ENCODE measurements at places on chromosomes 6 and 20. TPM values are rescaled to one million over a fixed set of nuclear protein-coding genes. Genes with fewer than 3 reads are reported as not detected.

DNA sequence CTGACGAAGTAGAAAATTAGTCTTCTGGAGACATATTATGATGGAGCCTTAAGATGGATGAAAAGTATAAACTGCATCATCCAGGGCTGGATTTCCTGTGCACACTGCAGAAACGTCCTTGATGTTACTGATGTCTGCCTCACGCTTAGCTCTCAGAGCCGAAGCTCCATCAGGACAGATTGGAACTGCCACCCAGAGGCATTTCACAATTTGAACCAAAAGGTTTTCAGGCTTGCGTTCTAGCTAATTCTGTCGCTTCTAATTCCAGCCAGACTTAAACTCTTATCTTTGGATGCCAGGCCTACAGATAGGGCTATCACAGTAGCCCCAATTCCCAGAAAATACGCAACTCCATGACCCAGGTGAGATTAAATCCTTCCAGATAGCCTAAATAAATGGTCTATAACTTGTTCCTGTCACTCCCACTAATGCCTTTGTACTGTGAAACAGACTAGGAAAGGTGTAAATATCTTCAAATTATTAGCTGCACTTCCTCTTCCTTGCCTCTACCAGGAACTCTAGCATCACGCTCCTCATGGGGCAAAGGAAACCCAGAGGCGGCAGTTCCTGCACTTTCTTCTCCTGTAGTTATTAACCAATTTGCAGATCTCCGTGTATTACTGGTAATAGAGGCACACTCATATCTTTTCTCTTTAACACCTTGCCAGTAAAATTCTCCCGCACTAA, 634.6 kb downstream of the PRKN start:
- no peaks in the 10 kb centered on the region for H3K36me3 ChIP-seq
- H3K4me1 ChIP-seq = no peaks in the 10 kb centered on the region
- H3K27me3 ChIP-seq = no peaks in the 10 kb centered on the region
- DNase-seq = no peak
- H3K4me3 ChIP-seq = no peak overlapping the region
- H3K27ac ChIP-seq = no peak overlapping the region

GRCh38 chr6:25150031-25150430, 129.1 kb upstream of the CARMIL1 start:
- H3K27me3 ChIP-seq = no peaks in the 10 kb centered on the region
- DNase-seq = peak; percentile 34
- no peak overlapping the region for H3K4me3 ChIP-seq
- no peak overlapping the region for H3K27ac ChIP-seq

DNA sequence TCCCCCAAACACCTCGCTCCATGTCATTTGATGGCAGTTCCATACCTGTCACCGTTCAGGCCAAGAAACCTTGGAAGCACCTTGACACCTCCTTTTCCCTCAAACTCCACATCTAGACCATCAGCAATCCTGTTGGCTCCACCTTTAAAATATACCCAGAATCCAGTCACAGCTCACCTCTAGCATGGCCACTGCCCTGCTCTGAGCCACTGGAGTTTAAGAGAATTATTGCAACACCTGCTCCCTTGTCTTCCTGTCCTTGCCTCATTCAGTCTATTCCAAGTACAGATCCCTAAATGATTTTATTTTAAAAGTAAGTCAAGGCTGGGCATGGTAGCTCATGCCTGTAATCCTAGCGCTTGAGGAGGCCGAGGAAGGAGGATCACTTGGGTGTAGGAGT, 11.6 kb upstream of the TRIB3 start:
- no peaks in the 10 kb centered on the region for H3K36me3 ChIP-seq
- no peak for DNase-seq
- H3K4me3 ChIP-seq = no peak overlapping the region

Gene TSPO2
- total RNA-seq = not detected

Gene MEI4
- total RNA-seq = not detected

GRCh38 chr6:152993431-152993830, 9.1 kb downstream of the MTRF1L start:
- H3K4me1 ChIP-seq = no peaks in the 10 kb centered on the region
- no peak overlapping the region for H3K27ac ChIP-seq
- H3K36me3 ChIP-seq = peaks cover 22% of the 10 kb centered on the region
- H3K4me3 ChIP-seq = no peak overlapping the region
- no peaks in the 10 kb centered on the region for H3K27me3 ChIP-seq
- DNase-seq = no peak

GRCh38 chr6:150514806-150515380, 84.8 kb upstream of the PLEKHG1 start:
- no peak overlapping the region for H3K4me3 ChIP-seq
- H3K27ac ChIP-seq = no peak overlapping the region
- no peaks in the 10 kb centered on the region for H3K36me3 ChIP-seq

DNA sequence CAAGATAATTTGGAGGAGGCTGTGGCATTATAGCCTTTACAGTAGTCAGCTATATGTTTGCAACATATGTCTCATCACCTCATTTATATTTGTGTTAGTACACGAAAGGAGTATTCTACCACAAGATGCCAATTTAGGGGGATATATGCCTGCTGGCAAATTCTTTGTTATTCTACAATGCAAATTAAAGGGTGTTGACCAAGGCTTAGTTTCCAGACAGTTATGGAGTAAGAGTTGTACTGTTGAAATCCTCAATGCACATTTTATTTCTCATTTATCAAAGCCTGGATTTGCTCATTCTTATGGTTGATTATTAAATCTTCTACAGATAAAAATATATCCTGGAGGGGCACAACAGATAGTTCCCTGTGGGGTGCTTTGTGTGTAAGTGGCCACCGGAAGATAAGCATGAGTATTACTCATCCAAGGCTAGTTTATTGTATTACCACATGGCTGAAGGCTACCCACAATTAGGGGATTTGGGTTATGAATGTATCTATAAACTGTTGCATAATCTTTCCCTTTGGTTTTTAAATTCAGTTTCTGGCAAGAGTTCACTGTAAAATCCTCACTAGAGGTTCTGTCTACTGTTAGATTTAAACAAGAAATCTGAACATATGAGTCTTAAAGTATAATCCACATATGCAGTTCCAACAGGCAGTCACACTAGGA, 9.0 kb downstream of the CST9 start:
- no peaks in the 10 kb centered on the region for H3K4me1 ChIP-seq
- no peaks in the 10 kb centered on the region for H3K36me3 ChIP-seq
- no peak overlapping the region for H3K4me3 ChIP-seq

GRCh38 chr6:41277605-41278004, 8.9 kb downstream of the TREM1 start:
- no peak overlapping the region for H3K27ac ChIP-seq
- H3K27me3 ChIP-seq = peaks cover 3% of the 10 kb centered on the region
- H3K36me3 ChIP-seq = no peaks in the 10 kb centered on the region
- no peak overlapping the region for H3K4me3 ChIP-seq

DNA sequence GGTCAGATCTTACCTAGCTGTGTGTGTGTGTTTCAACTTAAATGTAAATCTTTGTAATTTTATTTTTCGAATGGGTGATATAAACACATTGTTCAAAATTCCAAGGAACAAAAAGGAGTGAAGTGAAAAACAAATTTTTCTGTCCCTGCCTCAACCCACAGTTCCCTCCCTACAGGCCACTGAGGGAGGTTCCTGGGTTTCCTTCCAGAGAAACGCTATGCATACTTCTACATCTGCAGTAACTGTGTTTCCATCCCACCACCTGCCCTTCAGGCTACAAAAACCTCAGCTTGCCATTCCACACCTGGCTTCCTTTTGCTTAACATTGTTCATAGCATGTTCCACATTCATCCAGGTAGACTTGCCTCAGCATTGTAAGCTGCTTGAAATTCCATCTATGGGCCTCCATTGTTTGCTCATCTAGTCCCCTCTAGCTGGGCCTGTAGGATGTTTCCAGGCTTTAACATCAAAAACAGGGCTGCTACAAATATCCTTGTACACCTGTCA, 12.0 kb downstream of the ANGPT4 start:
- no peaks in the 10 kb centered on the region for H3K36me3 ChIP-seq
- no peak for DNase-seq
- no peak overlapping the region for H3K27ac ChIP-seq
- H3K4me3 ChIP-seq = no peak overlapping the region

DNA sequence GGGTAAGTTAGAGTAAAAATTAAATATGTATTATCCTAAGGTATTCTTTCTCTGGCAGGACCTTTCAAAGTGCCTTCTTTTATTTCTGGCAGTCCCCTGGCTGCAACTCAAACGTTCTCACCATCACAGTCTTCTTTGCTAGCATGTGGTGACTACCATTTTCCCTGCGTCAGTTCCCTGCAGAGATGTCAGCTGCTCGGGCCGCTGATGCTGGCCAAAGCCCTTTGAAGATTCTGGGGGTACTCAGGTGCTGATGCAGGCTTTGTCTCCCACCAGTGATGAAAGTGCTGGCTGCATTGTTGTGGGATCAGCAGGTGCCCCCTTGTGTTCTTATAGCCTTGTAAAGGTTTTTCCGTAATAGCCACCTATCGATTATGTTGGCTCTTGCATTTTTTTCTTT, 140.1 kb downstream of the BTBD3 start:
- no peaks in the 10 kb centered on the region for H3K4me1 ChIP-seq
- DNase-seq = no peak
- H3K27ac ChIP-seq = no peak overlapping the region
- H3K27me3 ChIP-seq = no peaks in the 10 kb centered on the region

- no peak overlapping the region for H3K27ac ChIP-seq
- DNase-seq = peak; percentile 93
- H3K4me3 ChIP-seq = no peak overlapping the region
- no peaks in the 10 kb centered on the region for H3K27me3 ChIP-seq
These were observed 74.0 kb downstream of the PTPRA start for GRCh38 chr20:2946988-2947961.

Gene TNFRSF21
- 36.6 TPM for total RNA-seq

Gene GNAS-AS1
- total RNA-seq = 0.80 TPM

- H3K36me3 ChIP-seq = no peaks in the 10 kb centered on the region
- H3K27ac ChIP-seq = peak overlapping the region; percentile 95
- H3K4me1 ChIP-seq = peaks cover 10% of the 10 kb centered on the region
- peaks cover 2% of the 10 kb centered on the region for H3K27me3 ChIP-seq
These were observed 324 bp downstream of the JPH2 start for GRCh38 chr20:44186674-44187053.

GRCh38 chr6:37653933-37654565, 43.6 kb downstream of the MDGA1 start:
- no peak for DNase-seq
- H3K27ac ChIP-seq = no peak overlapping the region
- peaks cover 3% of the 10 kb centered on the region for H3K4me1 ChIP-seq
- no peak overlapping the region for H3K4me3 ChIP-seq
- H3K27me3 ChIP-seq = no peaks in the 10 kb centered on the region

- H3K4me3 ChIP-seq = no peak overlapping the region
- H3K27ac ChIP-seq = no peak overlapping the region
- DNase-seq = no peak
- H3K36me3 ChIP-seq = no peaks in the 10 kb centered on the region
- H3K27me3 ChIP-seq = peaks cover 22% of the 10 kb centered on the region
These were observed 40.3 kb downstream of the ERMARD start for GRCh38 chr6:169791721-169792131.

Gene RAB44
- total RNA-seq = 1.2 TPM

DNA sequence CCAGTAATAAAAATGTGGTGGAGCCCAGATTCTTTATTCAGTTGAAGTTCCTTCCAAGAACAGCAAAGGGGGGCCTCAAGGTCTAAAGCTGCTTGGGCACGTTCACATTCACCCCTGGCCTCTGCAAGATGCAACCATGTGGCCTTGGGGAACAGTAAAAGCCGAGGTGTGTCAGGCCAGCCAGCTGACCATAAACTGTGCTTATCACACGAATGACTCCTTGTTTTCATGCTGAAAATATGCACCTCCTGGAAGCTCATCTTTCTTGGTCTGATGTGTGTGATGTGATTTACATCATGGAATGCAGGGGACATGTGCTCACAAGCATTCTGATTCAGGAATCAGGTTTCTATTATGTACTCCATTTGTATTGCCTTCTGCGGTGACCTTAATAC, 211.6 kb upstream of the MARCKS start:
- no peaks in the 10 kb centered on the region for H3K36me3 ChIP-seq
- no peaks in the 10 kb centered on the region for H3K27me3 ChIP-seq
- no peak for DNase-seq
- H3K27ac ChIP-seq = no peak overlapping the region
- no peak overlapping the region for H3K4me3 ChIP-seq

DNA sequence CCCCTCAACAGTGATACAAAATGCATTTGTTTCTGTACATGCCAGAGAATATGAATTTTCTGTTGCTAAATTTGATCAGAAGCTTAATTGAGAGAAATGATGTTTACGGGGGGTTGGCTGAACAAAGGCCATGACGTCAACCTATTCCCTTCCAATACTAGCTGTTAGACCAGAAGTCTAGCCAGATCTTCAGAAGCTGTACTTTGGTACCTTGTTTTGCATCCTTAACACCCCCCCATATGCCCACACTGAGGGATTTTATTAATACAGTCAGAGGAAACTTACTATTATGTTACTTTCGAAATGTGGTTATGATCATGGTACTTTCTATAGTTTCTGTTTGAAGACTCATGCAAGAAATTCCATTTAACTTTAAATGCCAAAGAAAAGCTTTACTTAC, 3.1 kb downstream of the NCOA7 start:
- no peaks in the 10 kb centered on the region for H3K36me3 ChIP-seq
- H3K4me1 ChIP-seq = peaks cover 3% of the 10 kb centered on the region
- H3K4me3 ChIP-seq = no peak overlapping the region

DNA sequence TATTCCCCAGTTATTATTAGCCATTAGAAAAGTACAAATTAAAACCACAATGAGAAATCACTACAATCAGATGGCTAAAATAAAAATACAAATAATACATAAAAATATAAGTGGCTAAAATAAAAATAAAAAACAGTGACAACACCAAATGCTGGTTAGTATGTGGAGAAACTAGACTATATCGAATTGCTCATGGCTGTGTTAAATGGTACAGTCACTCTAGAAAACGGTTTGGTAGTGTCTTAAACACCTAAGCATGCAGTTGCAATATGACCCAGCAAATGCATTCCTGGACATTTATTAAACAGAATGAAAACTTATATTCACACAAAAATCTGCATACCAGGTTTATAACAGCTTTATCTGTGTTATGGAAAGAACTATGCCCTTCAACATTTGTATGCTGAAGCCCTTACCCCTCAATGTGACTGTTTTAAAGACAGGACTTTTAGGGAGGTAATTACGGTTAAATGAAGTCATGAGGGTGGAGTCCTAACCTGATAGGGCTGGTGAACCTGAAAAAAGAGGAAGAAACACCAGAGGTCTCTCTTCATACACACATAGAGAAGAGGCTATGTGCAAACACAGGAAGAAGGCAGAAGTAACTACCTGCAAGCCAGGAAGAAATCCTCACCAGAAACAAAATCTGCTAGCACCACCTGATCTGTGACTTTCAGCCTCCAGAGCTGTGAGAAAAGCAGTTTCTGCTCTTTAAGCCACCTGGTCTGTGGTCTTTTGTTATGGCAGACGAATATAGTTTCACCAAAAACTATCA, 84.9 kb downstream of the ASCC3 start:
- H3K27me3 ChIP-seq = no peaks in the 10 kb centered on the region
- no peak overlapping the region for H3K27ac ChIP-seq
- peaks cover 6% of the 10 kb centered on the region for H3K36me3 ChIP-seq
- no peak for DNase-seq
- no peak overlapping the region for H3K4me3 ChIP-seq

Data from lung (tissue), 17 donors.